ENCODE measurements at places on chromosomes 3 and 15. TPM values are rescaled to one million over a fixed set of nuclear protein-coding genes. Genes with fewer than 3 reads are reported as not detected.

DNA sequence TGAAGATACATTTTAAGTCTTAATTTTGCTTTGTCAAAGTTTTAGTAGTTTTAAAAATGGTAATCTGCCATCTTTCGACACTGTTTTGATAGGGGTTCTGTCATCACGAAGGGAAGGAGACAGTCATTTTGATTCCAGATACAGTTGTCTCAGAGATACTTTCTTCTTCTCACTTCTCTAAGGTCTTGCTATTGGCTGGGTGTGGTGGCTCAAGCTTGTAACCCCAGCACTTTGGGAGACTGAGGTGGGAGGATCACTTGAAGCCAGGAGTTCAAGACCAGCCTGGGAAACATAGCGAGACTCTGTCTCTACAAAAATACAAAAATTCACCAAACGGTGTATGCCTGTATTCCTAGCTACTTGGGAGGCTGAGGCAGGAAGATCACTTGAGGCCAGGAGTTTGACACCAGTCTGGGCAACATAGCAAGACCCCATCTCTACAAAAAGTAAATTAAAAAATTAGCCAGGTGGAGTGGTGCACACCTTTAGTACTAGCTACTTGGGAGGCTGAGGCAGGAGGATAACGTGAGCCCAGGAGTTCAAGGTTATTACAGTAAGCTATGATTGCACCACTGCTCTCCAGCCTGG is 3.3 kb downstream of the RAB8B start:
- no peaks in the 10 kb centered on the region for H3K36me3 ChIP-seq
- H3K4me3 ChIP-seq, result no peak overlapping the region
- peaks cover 13% of the 10 kb centered on the region for H3K4me1 ChIP-seq
- peaks cover 10% of the 10 kb centered on the region for H3K27me3 ChIP-seq
- no peak overlapping the region for H3K27ac ChIP-seq
- no peak for DNase-seq

The SAMD7 gene
- not detected for total RNA-seq

DNA sequence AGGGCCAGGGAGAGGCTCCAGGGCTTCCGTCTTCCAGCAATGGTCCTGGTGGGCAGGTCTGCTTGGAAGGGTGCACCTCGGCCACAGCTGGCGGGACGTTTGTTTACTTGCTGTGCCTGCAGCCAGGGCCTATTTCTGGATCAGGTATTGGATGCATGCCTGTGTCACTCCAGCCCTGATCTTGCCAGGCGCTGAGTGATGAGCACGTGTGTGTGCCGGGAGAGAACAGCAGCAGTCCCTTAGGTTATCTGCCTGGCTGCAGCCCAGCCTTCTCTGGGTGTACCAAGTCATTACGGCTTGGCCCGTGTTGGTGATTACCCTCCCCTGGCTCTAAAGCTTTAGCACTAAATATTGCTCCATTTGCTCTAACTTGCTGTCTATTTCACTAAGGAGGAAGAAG is 14.9 kb downstream of the CCDC32 start:
- DNase-seq, result no peak
- no peak overlapping the region for H3K4me3 ChIP-seq
- H3K27ac ChIP-seq, result no peak overlapping the region
- peaks cover 7% of the 10 kb centered on the region for H3K4me1 ChIP-seq
- peaks cover 9% of the 10 kb centered on the region for H3K36me3 ChIP-seq
- no peaks in the 10 kb centered on the region for H3K27me3 ChIP-seq

DNA sequence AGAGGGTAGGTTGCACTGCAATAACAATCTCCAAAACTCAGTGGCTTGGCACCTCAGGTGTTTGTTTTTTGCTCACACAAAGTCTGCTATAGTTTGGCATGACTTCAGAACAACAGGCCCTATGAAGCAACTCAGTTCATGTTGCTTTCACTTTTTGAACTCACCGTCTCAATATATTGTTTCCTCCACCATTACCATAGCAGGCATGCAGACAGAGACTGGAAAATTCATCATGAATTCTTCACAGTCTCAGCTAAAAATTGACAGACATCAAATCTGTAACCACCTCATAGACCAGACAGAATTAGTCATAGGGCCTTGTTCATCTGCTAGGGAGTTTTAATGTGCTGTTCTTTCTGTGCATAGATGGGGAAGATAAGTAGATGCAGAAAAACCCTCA is 161.4 kb upstream of the POU1F1 start:
- peaks cover 4% of the 10 kb centered on the region for H3K4me1 ChIP-seq
- no peak overlapping the region for H3K4me3 ChIP-seq
- DNase-seq, result no peak
- H3K36me3 ChIP-seq, result no peaks in the 10 kb centered on the region

- no peak overlapping the region for H3K27ac ChIP-seq
- peaks cover 2% of the 10 kb centered on the region for H3K36me3 ChIP-seq
- DNase-seq, result no peak
- peaks cover 10% of the 10 kb centered on the region for H3K4me1 ChIP-seq
- H3K4me3 ChIP-seq, result no peak overlapping the region
- H3K27me3 ChIP-seq, result no peaks in the 10 kb centered on the region
Measured at GRCh38 chr3:126887686-126888085, 95.2 kb upstream of the PLXNA1 start.

DNA sequence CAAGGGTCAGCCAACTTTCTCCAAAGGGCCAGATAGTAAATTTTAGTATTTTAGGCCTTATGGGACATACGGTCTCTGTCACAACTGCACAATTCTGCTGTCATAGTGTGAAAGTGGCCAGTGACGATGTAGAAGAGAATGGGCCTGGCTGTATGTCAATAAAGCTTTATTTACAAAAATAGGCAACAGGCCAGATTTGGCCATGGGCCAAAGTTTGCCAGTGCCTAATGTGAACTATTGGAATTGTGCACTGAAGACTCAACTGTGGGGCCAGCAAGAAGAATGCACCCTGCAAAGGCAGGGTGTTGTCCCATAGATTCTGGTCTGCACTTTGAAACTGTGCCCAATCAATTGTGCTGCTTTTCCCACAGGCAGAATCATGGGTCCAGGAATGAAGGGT is 69.4 kb upstream of the PRR23E start:
- DNase-seq, result no peak
- peaks cover 45% of the 10 kb centered on the region for H3K27me3 ChIP-seq
- H3K4me3 ChIP-seq, result no peak overlapping the region
- no peaks in the 10 kb centered on the region for H3K36me3 ChIP-seq
- H3K27ac ChIP-seq, result no peak overlapping the region

DNA sequence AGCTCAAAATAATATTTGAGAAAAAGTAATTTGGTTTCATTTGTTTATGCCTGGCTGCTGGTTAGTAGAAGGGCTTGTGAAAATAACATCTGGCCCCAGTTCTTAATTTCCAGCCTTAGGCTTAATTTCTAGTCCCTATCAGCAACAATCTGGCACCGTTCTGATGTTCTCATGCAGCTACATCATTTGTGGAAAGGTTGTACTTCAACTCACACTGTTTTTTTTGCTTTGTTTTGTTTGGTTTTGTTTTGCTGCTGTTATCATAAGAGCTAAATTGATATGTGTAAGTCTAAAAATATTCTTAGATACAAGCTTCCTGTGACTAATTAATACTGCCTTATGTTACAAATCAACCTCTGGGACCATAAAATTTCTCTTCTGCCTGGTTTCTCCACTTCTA is 8.9 kb downstream of the CPA3 start:
- peaks cover 11% of the 10 kb centered on the region for H3K4me1 ChIP-seq
- no peak overlapping the region for H3K4me3 ChIP-seq
- H3K27me3 ChIP-seq, result no peaks in the 10 kb centered on the region
- no peaks in the 10 kb centered on the region for H3K36me3 ChIP-seq
- no peak for DNase-seq
- no peak overlapping the region for H3K27ac ChIP-seq
